Stimulated activated CD4-positive, alpha-beta T cell treated with anti-CD3 and anti-CD28 coated beads, Interleukin-12 subunit alpha, Interleukin-12 subunit beta, amount 100 ng/mL, for 48 hours (primary cell): ENCODE measurements at places on chromosomes 11 and 22.
A peak's percentile ranks its signal among the peaks of the same experiment; 100 is the strongest.

GRCh38 chr11:126284829-126285228 is 1.9 kb downstream of the TIRAP start:
- DNase-seq: peak; percentile 83

DNA sequence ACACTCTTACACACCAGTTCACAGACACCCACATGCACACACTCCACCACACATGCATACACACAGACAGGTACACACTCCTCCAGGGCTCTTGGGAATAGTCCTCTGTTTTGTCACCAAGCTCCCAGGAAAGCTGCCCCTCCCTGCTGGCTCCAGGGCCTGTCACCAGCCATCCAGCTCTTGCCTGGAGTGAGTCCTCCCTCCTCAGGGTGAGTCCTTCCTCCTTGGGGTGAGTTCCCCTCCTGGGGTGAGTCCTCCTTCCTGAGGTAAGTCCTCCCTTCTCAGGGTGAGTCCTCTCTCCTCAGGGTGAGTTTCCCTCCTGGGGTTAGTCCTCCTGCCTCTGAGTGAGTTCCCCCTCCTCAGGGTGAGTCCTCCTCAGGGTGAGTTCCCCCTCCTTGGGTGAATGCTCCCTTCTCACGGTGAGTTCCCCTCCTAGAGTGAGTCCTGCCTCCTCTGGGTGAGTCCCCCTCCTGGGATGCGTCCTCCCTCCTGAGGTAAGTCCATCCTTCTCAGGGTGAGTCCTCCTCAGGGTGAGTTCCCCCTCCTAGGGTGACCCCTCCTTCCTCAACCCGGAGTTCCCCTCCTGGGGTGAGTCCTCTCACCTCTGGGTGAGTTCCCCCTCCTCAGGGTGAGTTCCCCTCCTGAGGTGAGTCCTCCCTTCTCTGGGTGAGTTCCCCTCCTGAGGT is 100.6 kb upstream of the FGF3 start:
- DNase-seq: no peak

GRCh38 chr11:98549571-98549970 is 471.2 kb upstream of the CNTN5 start:
- DNase-seq: no peak

GRCh38 chr11:123018702-123019101 is 37.1 kb upstream of the BSX start:
- DNase-seq: no peak

- no peak for DNase-seq
Observed at GRCh38 chr11:36703055-36703404, 105.0 kb upstream of the RAG2 start.

- no peak for DNase-seq
Observed at GRCh38 chr11:117378976-117379865, 51.6 kb downstream of the CEP164 start.

- no peak for DNase-seq
Observed at GRCh38 chr11:16336204-16336603, 20.1 kb downstream of the SOX6 start.

DNA sequence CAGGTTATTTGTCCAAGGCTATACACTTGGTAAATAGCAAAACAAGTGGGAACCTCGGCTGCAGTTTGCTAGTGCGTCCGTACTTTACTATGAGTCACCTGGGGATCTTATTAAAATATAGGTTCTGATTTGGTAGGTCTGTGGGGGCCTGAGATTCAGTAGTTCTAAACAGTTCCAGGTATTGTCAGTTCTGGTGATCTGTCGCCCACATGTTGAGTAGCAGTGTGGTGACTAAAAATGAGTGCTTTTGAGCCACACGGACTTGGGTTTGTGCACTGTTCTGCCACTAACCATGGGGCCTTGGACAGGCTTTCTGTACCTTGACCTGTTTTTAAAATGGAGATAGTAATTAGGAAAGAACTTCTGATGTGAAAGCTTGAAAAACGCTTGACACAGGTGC is 15.7 kb downstream of the FBXO7 start:
- no peak for DNase-seq

- DNase-seq: no peak
Observed at GRCh38 chr22:30291058-30291892, 2.0 kb upstream of the CASTOR1 start.

GRCh38 chr11:20355221-20356219 is 8.0 kb upstream of the HTATIP2 start:
- peak; percentile 8 for DNase-seq

GRCh38 chr11:2441171-2441570 is 3.1 kb downstream of the TRPM5 start:
- no peak for DNase-seq

DNA sequence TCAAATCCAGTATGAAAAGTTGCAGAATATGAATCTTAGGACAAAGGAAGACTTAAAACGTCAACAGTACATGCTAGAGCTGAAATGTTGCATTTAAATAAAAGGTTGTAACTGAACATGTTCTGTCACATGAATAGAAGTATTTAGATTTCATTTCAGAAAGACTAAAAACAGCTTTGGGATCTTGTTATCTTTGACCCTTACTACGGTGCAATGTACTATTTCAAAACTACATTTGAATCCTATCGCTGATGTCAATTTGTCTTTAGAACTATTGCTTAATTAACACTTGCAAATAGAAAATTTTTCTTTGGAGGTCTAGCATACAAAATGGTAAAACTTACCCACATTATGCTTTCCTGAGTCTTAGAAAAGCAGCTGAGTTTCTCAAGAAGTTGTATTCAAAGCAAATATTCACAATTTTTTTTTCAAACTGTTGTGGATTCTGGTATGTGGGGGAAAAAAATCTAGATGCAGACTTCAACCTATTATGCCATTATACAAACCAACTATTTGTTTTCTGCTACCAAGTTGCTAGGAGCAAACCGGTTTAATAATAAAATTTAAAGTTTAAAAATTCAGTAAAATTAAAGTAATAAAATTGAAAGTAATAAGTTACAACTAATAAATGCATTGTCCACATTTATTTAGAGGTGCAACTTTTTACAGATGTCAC is 25.4 kb downstream of the CSTF3 start:
- no peak for DNase-seq
